ENCODE measurements at places on chromosomes 11 and 22. TPM values are rescaled to one million over a fixed set of nuclear protein-coding genes. Genes with fewer than 3 reads are reported as not detected.
A peak's percentile ranks its signal among the peaks of the same experiment; 100 is the strongest.

- no peak for DNase-seq
Observed at GRCh38 chr11:73425108-73425507, 48.9 kb downstream of the RELT start.

DNA sequence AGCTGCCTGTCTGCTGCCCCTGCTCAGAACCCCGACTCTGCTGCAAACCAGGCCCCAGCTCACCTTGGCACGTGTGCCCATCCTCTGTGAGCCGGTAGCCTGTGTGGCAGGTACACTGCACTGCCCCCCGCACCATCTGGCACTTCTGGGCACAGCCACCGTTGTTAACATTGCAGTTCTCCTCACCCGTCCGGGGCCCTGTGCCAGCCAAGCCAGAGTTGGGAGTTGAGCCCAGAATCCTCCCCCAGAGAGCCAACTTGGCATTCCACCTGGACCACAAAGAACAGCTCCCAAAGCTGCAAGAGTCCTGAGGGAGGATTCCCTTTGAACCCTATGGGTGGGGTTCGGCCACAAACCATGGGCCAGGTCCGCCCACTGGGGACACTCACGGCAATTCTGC lies 22.5 kb downstream of the LRP4 start:
- no peak for DNase-seq

The ZNRD2 gene
- 51.7 TPM for total RNA-seq

The C11orf87 gene
- total RNA-seq: not detected

DNA sequence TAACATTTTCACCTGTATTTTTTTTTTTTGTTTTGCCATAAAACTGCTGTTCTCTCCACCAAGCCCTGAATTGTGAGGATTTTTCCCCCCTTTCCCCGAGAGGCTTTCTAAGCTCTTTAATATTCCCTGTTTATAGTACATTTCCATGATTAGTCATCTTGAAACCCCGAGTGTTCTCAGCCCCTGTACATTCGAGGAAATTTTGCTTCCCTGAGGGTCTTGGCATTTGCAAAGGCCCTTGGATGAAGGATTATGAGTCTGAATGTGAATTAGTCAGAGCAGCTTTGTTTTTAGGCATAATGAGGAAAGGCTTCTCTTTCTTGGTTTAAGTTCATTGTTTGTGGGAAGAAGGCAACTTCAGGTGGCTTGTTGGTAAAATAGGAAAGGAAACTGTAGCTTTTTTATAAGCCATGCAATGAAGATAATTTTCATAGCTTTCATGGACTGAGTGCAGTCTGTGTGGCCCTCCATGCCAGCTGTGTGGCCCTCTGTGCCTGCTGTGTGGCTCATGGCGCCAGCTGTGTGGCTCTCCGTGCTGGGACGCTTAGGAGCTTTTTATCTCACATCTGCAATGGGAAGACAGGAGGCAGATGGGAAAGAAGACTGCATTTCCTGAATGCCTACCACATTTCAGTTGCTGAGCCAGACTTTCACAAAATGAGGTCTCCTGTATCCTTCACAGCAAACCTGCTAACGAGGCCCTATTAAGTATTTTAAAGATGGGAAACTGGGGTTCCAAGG lies 129.0 kb downstream of the TEAD1 start:
- no peak for DNase-seq

GRCh38 chr11:123145661-123146060 lies 49.4 kb downstream of the CLMP start:
- DNase-seq: no peak

DNA sequence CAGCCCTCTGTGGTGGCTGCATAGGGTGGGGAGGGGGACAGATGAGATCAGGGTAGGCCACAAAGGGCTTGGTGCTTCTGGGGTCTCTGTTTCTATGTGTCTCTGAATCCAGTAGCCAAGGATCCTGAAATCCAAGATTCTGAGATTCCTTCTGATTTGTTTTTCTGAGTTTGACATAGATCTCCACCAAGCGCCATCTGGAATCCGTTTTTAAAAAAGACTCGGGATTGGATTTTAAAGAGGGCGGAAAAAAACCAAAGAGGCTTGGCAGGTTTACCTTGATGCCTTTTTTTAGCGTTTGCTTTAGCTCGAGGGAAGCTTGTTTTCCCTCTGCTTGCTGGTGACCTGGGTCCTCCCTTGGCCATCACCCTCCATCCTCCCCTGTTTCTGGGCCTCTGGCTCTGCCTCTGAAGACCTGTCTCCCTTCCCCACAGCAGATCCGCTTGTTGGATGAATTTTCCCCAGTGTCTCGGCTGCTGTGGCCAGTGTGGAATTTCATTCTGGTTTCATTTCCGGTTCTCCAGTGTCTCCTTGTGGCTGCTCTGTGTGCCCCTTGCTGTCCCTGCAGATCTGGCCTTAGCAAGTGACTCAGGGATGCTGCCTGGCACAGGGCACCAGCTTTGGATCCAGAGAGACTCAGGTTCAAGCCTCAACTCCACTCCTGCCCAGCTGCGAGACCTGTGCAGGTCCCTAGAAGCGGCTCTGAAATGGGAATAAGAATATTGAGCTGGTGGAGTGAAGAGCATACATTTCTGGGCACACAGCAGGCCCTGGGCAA lies 15.1 kb downstream of the SYNGR1 start:
- no peak for DNase-seq

- DNase-seq: no peak
Observed at GRCh38 chr22:21682385-21683175, 16.8 kb downstream of the PPIL2 start.

DNA sequence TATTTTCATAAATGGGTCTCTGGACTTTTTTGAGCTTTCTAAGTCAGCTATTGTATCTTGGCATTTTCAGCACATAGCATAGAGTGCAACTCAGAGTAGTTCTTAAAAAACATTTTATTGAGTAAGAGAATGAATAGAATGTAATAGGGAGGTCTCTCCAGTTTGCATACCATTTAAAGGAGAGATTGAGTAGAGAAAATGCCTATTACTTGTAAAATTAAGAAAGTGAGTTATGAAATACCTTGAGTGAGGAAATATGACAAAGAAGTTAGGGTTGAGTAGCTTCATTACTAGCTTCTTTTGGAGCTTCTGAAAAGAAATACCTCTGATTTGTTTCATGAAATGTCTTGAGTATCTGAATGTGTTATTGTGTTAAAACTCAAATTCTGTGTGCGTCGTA lies 140.0 kb downstream of the AASDHPPT start:
- no peak for DNase-seq

GRCh38 chr11:63595296-63595695 lies 18.9 kb downstream of the PLAAT3 start:
- DNase-seq: no peak

DNA sequence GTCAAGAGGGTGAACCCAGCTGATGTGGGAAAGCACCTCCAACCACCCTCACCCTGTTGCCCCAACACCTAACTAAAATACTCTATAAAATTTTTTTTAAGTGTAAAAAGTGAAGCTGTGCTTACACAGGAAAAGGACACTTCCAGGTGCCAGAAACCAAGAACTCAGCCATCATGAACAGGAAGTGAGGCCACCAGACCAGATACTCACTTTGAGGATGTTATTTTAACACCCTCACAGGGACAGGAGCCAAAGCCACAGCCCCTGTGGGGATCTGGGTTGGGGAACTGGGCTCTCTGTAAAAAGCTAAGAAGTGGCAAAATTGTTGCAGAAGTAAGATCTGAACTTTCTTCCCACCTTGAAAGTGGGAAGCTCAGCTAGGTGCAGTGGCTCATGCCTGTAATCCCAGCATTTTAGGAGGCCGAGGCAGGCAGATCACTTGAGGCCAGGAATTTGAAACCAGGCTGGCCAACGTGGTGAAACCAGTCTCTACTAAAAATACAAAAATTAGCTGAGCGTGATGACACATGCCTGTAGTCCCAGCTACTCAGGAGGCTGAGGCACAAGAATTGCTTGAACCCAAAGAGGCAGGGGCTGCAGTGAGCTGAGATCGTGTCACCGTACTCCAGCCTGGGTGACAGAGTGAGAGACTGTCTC lies 3.8 kb downstream of the RSPH14 start:
- DNase-seq: no peak

- DNase-seq: no peak
Observed at GRCh38 chr22:44955102-44955501, 54.7 kb downstream of the PHF21B start.

The ATG16L2 gene
- 36.0 TPM for total RNA-seq

The DERL3 gene
- 3.0 TPM for total RNA-seq

The SNX32 gene
- 0.81 TPM for total RNA-seq

- no peak for DNase-seq
Observed at GRCh38 chr11:88552379-88553062, 215.0 kb upstream of the CTSC start.

DNA sequence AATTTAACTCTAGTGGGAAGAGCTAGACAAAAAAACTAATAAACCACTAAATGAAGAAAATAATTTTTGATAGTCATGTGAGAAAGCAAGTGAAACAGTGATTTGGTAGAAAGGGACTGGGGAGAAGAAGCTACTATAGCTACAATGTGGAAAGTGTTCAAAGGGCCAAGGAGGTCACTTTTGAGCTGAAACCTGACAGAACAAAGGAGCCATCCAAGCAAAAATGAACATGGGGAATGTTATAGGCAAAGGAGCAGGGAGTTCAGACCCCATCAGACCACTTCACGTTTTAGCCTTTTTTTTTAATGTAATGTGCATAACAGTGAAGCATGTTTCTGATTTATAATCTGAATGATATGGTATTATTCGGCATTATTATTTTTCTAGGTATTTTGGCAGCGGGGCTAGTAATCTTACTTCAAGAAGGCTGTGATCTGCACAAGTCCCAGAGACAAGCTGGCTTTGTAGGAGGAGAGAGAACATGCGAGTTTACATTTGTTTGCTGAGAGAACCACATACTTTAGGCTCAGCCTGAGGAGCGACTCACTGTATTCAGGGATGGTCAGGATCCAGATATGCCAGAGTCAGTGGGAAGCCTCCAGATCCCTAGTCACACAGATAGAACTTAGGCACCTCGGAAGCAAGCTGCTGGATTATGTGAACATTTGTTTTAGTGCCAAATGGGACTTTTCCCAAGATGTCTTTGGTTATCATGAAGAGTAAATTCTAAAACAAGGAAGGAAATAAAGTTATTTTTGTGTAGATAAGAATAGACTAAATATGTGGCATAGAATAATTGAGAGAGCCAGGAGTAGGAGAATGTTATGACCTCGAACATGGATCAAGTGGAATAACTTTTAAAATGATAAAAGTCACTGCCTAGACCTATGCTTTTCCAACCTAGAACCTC lies 118.6 kb downstream of the TRIM44 start:
- no peak for DNase-seq

DNA sequence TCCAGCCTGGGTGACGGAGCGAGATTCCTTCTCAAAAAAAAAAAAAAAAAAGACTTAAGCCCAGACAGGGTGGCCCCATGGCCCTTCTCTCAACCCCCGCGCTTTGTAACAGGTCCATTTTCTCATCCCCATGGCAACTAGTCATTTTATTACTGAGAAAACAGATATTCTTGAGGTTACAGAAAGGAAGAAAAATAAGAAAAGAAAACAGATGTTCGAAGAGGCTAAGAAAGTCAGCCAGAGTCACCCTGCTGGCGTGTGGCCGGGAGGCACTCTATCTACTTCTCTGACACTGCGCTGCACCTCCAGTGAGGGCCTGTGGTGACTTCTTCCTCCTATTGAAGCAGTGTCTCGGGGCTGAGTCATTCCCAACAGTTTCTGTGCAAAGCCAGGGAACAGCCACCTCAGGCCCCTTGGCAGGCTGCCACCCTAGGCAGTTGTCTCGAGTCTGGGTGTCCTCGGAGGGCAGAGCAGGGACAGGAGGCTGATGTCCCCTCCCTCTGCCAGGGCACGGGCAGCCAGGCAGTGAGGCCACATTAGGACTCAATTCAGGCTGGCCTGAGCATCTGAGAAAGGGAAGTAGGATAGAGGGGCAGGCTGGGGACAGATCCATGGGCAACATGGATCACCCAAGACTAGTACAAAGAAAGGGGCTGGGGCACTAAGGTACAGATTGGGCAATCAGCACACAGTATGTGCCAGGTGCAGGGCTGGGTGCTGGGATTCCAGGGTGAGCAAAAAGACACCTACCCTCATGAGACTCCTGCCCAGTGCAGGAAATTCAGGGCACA lies 16.4 kb upstream of the SYVN1 start:
- peak; percentile 85 for DNase-seq

- no peak for DNase-seq
Observed at GRCh38 chr22:39215426-39216142, 29.2 kb downstream of the PDGFB start.

The CRYBA4 gene
- total RNA-seq: not detected

DNA sequence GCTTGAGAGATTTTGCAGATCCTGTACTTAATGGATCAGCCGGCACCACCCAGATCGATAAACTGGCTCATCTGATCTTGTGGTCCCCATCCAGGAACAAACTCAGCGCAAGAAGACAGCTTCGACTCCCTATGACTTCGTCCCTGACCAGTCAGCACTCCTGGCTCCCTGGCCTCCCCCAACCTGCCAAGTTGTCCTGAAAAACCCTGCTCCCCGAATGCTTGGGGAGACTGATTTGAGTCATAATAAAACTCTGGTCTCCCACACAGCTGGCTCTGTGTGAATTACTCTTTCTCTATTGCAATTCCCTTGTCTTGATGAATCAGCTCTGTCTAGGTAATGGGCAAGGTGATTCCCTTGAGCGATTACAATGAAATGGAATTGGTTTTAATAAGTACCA lies 29.5 kb downstream of the OR2AG2 start:
- no peak for DNase-seq

DNA sequence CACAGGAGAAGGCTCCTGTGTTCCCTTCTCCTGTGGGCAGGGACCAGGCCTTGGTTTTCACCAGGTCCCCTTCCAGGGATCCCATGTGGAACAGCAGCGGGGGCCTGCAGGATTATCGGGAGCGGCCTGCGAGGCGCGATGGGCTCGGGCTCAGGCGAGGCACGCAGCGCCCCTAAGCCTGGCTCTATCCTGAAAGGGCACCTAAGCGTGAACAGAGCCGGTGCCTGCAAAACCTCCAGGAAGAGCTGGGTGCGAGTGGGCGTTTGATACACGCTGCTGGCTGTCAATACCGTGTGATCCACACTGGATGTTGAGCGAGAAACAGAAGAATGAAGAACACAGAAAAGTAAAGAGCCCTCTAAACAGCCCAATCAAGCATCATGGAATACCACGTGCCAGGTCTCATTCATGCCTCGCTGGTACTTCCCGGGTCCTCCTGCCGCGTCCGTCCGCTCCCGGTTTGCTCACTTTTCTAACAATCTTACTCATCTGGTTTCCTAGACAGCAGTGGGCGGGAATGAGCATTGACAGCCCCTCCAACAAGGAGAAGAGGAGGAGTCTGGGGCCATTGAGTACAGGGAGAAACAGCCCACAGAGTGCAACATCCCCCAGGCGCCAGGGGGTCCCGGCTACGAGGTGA lies 12.5 kb downstream of the OSBPL5 start:
- DNase-seq: no peak

DNA sequence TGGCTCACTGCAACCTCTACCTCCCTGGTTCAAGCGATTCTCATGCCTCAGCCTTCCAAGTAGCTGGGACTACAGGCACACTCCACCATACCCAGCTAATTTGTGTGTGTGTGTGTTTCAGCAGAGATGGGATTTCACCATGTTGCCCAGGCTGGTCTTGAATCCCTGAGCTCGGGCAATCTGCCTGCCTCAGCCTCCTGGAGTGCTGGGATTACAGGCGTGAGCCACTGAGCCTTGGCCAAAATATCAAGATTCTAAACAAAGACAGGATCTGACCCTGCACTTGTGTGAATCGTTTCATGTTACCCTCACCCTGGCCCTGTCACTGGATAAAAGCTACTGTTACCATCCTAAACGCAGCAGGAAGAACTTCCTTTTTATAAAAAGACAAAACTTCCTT lies 15.6 kb upstream of the THY1 start:
- DNase-seq: no peak

GRCh38 chr22:37431366-37431765 lies 4.1 kb upstream of the ELFN2 start:
- no peak for DNase-seq

Measured in thoracic aorta (tissue), 2 donors.